ENCODE measurements at places on chromosomes 3 and 15.

- DNase-seq, result no peak
Measured at GRCh38 chr3:128902426-128902825, 23.0 kb downstream of the ACAD9 start.

- DNase-seq, result no peak
Measured at GRCh38 chr3:187673012-187673411, 2.8 kb upstream of the SST start.

GRCh38 chr15:39654304-39654703 is 73.4 kb downstream of the THBS1 start:
- no peak for DNase-seq

DNA sequence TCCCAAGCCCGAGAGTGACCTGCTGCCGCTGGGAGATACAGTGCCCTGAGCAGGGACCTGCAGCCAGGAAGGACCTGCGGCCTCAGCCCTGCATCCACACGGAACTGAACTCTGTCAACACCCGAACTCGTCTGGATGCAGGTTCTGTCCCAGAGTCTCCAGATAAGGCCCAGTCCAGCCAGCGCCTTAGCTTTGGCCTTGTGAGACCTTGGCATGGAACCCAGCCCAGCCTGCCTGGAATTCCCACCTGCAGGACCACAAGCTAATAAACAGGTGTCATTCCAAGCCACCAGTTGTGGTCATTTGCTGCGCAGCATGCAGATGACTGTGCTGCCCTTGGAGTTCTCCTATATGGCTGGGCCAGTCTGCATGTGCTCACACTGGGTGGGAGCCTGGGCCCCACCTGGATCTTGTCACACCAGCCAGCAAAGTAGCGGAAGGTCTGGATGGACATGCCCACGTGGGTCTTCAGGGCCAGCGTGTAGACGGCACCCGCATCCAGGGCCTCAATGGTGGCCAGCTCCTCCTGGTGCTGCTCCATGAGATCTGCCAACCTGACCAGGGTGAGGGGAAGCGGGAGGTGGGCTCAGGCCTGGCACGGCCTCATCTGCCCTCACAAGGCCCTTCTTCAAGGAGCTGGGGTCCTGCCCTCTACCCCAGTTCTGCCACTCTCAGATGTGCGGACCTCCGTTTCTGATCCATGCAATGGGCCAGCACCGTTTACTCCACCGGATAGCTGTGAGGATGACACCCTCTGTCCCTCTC is 47.2 kb upstream of the SLC41A3 start:
- DNase-seq, result no peak

All from non-pigmented ciliary epithelial cell (primary cell).